Vagina (tissue), 2 donors: ENCODE measurements at places on chromosomes 1 and 21.

DNA sequence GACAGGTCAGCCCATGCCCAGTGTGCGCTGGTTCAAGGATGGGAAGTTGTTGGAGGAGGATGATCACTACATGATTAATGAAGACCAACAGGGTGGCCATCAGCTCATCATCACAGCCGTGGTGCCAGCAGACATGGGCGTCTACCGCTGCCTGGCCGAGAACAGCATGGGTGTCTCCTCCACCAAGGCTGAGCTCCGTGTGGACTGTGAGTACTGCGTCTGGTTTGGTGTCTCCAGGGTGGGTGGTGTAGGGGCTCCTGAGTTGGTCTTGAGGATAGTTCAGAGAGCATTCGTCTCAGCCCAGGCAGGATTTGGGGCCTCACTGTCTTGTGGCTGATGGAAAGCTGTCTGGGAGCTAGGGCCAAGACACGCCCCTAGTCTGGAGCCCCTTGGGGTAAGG, 83.2 kb downstream of the TRIM11 start:
- DNase-seq, result no peak

DNA sequence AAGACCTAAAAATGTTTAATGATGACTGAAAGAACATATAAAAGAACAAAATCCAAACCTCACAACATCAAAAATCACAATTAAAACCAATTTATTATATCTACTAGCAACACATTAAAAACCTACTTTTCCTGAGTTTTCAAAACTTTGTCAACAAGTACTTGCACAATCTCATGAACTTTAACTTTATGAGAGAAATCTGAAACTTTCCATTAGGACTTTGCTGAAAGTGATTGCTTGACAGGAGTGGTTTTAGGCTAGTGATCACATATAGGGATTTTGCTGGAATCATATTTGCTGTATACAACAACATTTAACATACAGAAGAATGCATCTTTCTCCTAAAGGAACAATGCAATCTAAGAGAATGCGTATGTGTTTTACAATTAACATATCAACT, 13.2 kb downstream of the HNRNPR start:
- DNase-seq, result no peak

GRCh38 chr1:57067863-57068262, 102.0 kb upstream of the C8B start:
- no peak for DNase-seq

- DNase-seq, result no peak
These were observed 37.8 kb upstream of the POFUT2 start for GRCh38 chr21:45325206-45326168.

- no peak for DNase-seq
These were observed 30.3 kb upstream of the PLA2G2C start for GRCh38 chr1:20216574-20216973.

DNA sequence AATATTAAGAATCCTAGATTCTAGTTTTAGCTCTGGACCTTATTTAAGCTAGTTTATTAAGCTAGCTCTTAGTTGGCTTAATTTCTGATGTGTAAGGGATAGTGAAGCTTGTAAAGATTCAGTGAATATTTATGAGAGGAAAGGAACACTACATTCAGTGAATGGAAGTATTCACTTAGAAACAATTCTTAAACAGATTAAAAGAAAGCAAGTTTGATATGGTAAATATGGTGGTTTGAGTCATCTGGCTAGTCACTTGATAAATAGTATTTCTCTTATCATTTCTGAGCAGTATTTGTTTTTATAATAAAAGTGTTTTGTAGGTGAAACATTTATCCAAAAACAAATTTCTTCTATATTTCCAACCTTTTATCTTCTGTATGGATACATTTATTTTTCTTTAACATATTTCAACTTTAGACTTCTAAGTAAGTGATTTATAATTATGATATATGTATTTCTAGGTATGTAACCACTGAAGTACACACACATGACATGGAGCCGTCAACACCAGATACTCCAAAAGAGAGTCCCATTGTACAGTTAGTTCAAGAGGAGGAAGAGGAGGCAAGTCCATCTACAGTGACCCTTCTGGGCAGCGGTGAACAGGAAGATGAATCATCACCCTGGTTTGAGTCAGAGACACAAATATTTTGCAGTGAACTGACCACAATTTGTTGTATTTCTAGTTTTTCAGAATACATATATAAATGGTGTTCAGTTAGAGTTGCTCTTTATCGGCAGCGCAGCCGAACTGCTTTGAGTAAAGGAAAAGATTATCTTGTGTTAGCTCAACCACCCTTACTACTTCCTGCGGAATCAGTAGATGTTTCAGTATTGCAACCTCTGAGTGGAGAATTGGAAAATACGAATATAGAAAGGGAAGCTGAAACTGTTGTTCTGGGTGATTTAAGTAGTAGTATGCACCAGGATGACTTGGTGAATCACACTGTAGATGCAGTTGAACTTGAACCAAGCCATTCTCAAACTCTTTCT, 55.6 kb downstream of the SUCO start:
- no peak for DNase-seq

GRCh38 chr1:174815036-174815435, 184.7 kb upstream of the CACYBP start:
- no peak for DNase-seq

- no peak for DNase-seq
These were observed 127.1 kb upstream of the GADD45A start for GRCh38 chr1:67557696-67558448.

GRCh38 chr1:154710106-154710505, 102.1 kb upstream of the ADAR start:
- DNase-seq, result no peak

DNA sequence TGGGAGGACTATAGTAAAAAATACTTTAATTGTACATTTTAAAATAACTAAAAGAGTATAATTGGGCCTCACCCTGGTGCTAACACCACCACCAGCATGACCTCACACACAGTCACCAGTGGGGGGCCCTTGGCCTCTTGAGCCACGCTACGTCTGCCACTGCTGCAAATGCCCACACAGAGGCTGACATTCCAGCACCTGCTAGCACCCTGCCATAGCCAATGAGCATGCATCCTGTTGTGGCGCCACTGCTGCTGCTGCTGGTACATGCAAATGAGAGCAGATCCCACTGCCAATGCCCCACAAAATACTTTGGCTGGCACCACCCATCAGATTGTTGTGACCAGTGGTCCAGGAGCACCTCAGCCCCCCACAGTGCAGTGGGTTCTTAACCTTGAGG, 31.5 kb upstream of the TNR start:
- DNase-seq, result no peak

GRCh38 chr1:15196807-15197530, 43.4 kb downstream of the TMEM51 start:
- no peak for DNase-seq

- DNase-seq, result no peak
These were observed 113.0 kb downstream of the DMRTB1 start for GRCh38 chr1:53572065-53572814.

- no peak for DNase-seq
These were observed 65.2 kb upstream of the PRKACB start for GRCh38 chr1:84078842-84079202.

- no peak for DNase-seq
These were observed 2.9 kb downstream of the ZDHHC18 start for GRCh38 chr1:26829184-26829911.

DNA sequence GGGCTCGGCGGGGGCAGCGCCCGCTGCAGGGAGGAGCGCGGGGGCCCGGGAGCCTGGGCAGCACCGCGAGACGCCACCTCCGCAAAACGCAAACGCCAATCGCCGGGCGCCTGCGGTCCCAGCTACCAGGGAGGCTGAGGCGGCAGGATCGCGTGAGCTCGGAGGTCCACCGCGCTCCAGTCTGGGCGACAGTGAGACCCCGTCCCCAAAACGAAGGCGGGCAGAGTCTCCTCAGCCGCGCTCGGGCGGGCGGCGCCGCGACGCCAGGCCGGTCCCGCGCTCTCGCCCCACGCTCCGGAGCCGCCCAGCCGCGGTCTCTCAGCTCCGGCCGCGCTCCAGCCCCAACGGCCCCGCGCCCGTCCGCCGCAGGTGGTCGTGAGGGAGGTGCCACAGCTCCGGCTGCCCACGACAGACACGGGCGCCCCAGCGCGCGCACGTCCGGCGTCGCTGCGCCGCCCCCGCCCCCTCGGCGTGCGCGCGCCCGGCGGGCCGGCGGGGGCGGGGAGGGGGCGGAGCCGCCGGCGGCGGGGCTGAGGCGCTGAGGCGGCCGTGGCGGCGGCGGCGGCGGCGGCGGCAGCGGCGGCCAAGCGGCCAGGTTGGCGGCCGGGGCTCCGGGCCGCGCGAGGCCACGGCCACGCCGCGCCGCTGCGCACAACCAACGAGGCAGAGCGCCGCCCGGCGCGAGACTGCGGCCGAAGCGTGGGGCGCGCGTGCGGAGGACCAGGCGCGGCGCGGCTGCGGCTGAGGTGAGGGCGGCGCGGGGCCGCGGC, at the start of gene ADARB1:
ADARB1 (plus strand) TSS at position 533 of the 770 bp plus-strand sequence. CDS start 97,077 bp downstream, outside the sequence.
- no peak for DNase-seq

DNA sequence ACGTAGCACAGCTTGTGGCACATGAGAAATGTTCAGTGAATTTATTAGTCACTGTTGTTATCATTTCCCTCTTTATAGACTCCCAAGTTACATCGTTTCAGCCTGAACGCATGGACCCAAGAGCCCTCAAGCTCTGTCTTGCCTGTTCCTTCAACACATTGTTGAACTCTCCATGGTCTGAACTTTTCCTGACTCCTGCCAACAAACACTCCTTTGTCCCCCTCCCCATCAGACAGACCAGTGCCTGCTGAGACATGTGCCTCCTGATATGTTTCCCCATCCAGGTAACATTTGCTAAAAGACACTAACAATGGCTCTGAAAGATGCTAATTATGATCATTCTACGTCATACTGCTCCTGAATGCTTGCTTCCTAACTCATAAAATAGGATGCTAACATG, 108.7 kb upstream of the NFIA start:
- no peak for DNase-seq

DNA sequence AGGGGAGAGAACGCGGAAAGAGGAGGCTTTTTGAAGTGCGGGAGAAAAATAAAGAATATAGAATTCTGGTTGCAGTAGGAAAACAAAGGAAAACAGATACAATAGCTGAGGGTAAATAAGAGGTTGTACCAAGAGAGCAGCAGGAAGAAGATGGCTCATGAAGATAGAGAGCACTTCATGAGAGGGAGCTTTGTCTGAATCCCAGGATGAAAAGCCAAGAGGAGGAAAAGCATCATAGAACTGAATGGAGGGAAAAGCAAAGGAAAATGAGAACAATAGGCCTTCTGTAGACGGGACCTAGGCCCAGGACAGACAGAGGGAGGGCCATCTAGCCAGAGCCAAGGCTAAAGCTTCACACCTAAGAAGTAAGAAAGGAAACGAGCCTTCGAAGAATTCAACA, 49.5 kb downstream of the ATP6V1G3 start:
- no peak for DNase-seq

GRCh38 chr1:90732136-90732535, 15.0 kb upstream of the BARHL2 start:
- no peak for DNase-seq

DNA sequence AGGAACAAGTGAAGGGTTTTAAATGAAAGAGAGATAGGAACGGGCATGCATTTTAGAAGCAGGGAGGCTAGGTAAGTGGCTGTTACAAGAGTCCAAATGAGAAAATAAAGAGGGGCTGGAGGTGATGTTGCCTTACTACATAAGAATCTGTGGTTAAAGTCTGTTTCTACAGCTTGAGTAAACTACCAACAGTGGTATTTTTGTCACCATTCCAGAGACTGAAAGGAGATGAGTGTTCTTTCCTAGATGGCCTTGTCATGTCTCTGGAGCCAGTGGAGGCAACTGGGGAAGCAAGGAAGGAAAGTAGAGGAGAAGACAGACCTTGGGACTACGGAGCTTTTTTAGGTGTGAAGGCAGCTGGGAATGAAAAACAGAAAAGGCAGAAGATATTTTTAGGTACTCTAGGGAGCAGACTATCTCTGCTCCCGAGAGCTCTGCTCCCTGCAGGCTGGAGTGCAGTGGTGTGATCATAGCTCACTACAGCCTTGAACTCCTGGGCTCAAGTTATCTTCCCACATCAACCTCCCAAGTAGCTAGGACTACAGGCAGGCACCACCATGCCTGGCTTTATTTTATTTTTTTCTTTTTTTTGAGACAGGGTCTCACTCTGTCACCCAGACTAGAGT, 12.2 kb downstream of the HDAC1 start:
- no peak for DNase-seq

GRCh38 chr1:235901461-235901860, 34.8 kb upstream of the LYST start:
- no peak for DNase-seq

DNA sequence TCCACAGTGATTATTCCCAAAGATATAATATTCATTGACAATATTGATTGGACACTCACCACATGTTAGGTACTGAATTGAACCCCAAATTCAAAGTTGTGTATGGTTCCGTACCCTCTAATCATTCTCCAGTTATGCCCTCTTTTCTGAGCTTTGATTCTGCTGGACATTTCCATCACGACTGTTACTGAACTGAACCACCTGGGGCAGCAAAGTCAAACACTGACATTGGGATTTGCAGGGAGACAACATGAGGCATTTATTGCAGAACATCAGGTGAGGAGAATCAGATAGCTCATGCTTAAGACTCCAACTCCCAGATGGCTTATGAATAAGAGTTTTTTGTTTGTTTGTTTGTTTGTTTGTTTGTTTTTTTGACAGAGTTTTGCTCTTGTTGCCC, 420.9 kb downstream of the DISC1 start:
- DNase-seq, result no peak

DNA sequence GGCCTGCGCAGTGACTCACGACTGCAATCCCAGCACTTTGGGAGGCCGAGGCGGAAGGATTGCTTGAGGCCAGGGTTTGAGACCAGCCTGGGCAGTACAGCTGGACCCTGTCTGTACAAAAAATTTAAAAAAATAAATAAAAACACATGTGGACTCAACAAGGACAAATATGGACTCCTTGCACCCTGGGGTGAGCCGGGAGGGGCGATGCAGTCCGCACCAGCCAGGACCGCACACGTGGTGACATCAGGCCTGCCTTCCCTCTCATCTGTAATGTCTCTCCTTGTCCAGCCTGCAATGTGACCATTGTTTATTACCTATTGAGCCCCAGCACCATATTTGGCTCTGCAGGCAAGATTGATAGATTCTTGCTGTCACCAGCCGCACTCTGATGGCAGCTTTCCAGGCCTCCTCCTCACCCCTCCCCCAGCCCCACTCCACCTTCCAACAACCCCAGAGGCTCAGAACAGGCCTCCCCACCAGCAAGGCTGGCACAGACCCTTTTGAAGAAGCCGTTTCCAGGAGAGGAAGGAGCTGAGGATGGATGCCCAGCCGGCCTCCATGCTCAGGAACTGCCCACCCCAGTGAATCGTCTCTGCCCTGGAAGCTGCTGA, 55.2 kb downstream of the IRF2BP2 start:
- no peak for DNase-seq

- DNase-seq, result no peak
These were observed 22.5 kb downstream of the VPS26C start for GRCh38 chr21:37244501-37245095.

GRCh38 chr1:241716915-241717656, 65.0 kb downstream of the WDR64 start:
- DNase-seq, result no peak
